ENCODE measurements at places on chromosomes 12 and 14.

- no peak for DNase-seq
These were observed 911.7 kb upstream of the TMEM132C start for GRCh38 chr12:127355061-127355841.

- DNase-seq = no peak
These were observed at the start of gene OR6C76 for GRCh38 chr12:55425954-55426353. TSS of gene OR6C76 (plus strand) at chr12:55426254. CDS start at chr12:55426254, 0 bp downstream.

DNA sequence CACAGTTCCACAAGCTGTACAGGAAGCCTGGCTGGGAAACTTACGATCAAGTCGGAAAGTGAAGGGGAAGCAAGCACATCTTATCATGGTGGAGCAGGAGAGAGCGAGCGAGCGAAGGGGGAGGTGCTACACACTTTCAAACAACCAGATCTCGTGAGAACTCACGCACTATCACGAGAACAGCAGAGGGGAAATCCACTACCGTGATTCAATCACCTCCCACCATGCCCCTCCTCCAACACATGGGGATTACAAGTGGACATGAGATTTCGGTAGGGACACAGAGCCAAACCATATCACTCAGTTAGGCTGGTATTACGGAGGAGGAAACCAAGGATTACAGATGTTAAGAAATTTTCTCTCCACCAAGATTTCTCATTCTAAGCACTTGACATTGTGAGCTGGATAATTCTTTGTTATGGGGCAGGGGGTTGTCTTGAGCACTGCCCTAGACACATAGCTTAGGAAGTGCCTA lies 262.0 kb upstream of the G2E3 start:
- DNase-seq = no peak

DNA sequence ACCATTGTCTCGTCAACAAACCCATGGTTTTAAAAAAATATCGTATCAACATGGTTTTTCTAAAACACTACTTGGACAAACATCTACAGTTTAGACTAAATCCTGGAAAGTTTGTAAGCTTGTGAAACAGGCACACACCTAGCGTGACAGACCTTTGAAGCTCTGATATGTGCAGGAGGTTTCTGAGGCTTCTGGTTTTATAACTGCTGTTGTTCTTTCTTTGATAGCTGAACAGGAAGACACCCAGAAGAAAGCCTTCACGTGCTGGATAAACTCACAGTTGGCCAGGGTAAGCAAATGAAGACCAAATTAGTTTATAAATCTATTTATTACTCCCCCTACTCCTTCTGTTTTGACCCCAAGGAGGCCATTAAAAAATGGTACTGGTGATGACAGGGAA lies 87.6 kb downstream of the SYNE2 start:
- no peak for DNase-seq

DNA sequence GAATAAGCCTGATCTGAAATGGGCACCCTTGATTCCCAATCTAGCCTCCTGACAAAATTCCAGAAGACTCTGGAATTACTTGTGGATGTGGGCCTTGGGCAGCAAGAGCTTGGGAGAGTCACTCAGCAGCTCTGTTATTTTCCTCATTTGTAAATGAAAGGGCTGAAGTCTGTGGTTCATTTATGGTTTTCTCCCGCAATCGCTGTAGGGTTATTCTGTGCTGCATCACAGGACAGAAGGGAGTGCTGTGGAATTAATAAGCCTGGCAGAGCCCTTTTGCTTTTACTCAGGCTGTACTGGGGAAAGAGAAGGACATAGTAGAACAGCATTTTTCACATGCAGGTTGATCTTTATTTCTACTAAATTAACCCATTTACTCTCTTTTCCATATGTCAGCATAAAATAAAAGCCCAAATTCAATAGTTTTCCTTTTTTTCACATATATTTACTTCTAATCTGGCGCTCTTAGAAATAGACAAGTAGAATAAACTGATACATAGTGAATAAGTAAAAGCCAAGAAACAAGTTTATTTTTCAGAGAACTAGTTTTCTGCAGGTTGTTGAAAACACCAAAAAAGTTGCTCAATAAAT lies 49.2 kb downstream of the DUSP16 start:
- peak; percentile 74 for DNase-seq

DNA sequence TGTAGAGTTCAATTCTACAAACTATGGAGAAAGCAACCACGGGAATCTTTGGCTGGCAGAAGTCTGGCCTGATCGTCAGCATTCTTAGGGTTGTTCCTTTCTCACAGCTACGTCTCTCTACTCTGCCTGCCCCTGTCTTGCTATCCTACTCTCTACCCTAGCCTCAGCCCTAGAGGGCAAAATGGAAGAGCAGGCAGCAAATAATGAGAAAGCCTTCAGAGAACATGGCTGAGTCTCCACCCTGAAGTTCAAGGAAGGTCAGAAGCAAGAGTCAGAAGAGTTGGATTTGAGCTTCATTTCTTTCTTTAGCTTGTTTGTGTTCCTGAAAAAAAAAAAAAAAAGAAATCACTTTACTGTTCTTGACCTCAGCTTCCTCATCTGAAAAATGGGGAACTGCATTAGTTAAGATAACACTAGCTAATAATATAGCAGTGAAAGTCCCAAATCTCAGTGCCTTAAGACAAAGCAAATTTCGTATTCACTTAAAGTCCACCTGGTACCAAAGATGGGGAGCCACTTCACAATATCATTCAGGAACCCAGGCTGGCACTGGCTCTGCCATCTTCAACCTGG lies 50.2 kb upstream of the CCND2 start:
- no peak for DNase-seq

DNA sequence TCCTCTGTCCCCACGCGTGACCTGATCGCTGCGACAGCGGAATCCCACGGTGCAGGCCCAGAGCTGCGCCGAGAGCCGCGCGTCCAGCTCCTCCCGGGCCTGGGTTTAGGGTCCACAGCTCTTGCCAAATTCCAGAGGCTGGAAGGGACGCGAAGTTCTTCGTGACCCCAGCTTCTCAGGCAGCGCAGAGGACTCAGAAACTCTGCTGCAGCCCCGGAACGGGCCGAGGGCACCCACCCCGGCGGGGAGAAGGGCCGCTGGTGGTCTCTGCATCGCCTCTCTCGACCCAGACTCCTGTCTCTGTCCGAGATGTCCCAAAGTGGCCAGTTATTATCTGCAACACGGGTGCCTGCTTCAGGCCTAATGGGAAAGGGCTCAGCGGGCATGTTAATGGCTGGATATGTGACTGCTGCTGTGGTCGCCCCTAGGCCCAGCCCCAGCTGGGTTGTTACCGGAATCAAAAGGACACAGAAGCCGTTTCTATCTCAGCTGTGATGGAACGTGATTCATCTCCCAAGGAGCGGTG lies 236.4 kb downstream of the VRK1 start:
- no peak for DNase-seq

- DNase-seq = no peak
These were observed 106.0 kb downstream of the ITPR2 start for GRCh38 chr12:26726956-26727355.

DNA sequence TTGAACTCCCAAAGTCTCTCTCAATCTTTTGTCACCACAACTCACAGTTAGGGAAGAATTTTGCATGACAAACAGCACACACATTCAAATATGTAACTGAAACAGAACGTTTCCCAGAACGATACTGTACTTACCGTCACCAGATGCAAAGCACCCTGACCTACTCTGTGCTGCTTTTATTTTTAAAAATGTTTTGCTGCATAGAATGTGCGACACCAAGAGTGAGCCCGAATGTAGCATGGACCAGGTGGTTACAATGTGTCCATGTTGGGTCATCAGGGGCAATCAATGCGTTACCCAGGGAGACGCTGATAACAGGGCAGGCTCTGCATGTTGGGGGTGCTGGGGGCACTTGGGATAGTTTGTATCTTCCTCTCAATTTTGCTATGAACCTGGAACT lies 14.6 kb upstream of the EIF5 start:
- no peak for DNase-seq

DNA sequence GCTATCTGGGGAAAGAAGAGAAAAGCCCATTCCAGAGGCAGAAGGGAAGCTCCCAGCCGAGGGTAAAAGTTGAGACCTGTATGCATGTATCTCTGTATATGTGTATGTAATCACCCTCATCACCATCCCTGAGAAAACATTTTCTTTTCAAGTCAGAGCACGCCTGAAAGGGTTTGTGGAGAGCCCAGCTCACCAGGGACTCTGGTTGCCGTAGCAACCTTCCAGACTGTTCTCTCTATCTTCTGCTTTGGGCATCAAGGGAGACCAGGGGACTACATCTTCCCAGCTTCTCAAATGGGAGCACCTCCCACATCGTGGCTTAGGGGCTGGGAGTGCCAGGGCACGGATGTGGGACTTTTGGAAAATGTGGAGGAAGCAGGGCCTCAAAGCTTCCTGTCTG lies 93.5 kb downstream of the GALNT8 start:
- no peak for DNase-seq

DNA sequence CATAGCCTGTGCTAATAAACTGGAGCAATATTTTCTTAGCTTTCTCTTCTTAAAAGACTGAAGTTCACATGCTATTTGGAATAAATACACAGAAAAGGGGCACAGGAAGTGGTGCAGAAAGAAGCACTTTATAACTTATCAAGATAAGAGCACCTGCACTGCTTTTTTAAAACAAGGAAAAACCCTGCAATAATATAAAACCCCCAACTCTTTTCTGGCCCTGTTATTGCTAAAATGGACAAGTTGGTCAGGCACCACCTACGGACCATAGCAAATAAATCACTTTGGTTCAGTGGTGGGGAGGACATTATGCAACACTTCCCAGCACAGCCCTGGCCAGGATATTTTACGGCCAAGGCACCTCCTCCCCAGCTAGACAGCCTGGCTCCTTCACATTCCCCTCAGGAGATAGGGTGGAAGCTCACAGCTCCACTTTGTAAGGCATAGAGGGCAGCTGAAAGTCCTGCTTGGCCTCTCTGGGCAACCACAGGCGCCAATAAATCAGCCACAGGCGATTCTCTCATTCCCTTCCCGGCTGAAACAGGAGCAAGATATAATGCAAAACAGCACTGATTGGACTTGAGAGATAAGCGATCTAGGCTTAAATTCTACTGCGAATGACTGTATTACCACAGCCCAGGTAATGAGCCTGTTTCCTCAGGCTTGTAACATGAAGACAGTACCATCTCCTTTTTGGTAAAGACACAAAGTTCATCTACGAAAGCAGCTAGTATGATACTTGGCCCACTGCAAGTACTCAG lies 2.0 kb downstream of the ZBTB25 start:
- DNase-seq = no peak

- DNase-seq = no peak
These were observed 28.8 kb upstream of the PTGDR start for GRCh38 chr14:52238682-52239081.

GRCh38 chr14:22210026-22210425 lies 379.0 kb downstream of the DAD1 start:
- DNase-seq = no peak

- DNase-seq = no peak
These were observed 42.9 kb upstream of the ANKS1B start for GRCh38 chr12:100027671-100028070.

DNA sequence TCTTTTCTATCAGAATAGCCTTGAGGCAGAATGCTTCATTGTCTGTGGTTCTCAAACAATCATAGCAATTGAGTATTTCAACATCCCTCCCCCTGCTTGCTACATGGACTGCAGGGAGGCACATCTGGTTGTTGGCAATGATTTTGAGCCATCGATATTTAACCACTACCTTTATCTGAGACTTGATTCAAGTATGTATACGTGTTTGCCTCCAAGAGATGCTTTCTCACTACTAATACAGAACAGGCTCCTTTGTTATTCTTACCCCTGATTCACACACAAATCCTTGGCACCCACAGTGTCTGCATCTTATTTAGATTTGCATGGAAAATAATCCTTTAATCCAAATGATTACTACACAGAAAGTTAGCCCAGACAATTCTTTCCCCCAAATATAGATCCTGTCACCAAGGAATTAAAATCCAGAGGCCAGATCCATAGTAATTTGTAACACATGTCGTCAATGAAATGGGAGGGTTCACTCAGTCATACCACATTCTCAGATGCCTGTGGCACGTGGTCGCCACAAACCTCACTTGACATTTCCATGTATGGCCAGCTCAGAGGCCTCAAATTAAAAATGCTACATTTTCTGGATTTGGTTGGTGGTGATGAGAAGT lies 199.3 kb downstream of the ITPR2 start:
- no peak for DNase-seq

DNA sequence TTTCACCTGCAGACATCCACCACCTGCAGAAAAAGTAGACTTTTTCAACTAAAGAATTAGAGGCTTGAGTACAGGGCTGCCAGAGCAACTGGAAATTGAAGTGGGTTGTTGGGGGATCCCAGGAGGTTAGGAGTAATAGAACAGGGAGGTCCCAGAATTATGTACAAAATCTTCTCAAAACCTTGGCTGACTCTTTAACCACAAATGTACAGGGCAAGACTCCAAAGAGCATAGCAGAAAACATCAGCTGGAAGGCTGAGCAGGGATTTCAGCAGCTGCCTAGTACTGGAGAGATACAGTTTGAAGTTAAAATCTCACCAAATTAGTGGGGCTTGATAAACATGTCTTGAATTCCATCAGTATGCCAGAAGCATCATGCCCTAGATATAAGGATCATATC lies 191.6 kb downstream of the CRADD start:
- DNase-seq = no peak

GRCh38 chr12:86122846-86123468 lies 133.2 kb downstream of the MGAT4C start:
- DNase-seq = no peak

- peak; percentile 41 for DNase-seq
These were observed 6.3 kb downstream of the FRS2 start for GRCh38 chr12:69476276-69477017.

DNA sequence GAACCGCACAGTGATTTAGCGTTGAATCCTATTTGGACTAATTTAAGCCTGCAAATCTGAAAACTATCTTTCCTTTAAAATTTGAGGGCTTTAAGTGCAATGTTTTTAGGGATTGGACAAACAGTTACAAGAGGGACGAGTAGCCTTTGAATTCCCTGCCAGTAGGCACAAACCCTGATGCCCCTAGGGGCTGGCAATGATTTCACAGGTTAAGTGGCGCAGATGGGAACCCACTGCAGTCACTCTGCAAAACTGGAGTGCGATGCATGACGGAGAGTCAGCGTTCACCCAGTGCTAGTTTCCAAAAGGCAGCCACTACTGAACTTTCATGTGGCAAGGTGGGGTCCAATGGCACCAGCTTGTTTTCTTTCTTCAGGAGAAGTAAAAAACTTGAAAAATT lies 99.4 kb upstream of the FRMD6 start:
- DNase-seq = no peak

DNA sequence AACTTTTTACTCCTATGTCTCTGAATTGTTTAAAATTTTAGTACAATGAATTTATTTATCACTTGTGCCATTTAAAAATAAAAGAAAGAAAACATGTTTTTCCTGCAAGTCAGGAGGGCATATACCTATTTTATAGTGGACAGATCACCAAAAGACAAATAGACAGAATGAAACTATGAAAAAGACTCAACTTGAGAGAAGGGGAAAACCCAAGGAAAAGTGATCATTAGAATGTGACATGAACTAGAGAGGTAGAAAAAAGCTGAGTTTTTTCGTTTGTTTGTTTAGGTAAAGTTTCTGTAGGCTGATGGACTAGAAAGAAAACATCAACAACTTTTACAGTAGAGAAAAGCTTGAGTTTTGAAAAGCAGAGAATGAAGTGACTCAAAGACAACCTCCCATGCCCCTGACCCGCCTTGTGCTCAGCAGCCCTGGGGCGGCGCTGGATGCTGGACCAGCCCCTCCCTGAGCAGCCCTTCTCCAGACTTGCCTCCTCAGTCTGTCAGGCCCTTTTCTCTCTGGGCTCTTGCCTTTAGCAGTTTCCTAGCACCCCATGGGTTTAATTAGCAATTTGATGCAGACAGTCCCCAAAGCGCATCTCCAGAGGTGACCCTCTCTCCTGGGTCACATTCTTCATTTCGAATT lies 95.1 kb upstream of the ARID2 start:
- DNase-seq = no peak

- DNase-seq = no peak
These were observed 14.4 kb downstream of the FERMT2 start for GRCh38 chr14:52936437-52936836.
